ENCODE measurements at places on chromosomes 7 and 10. TPM values are rescaled to one million over a fixed set of nuclear protein-coding genes. Genes with fewer than 3 reads are reported as not detected.

Gene TMEM213
- total RNA-seq, result not detected

Gene CALN1
- 1.1 TPM for total RNA-seq

Gene TRIL
- total RNA-seq, result 3.3 TPM

Gene DLX5
- 1.6 TPM for total RNA-seq

Gene ITGB8
- 50.3 TPM for total RNA-seq

Gene RRP12
- 38.6 TPM for total RNA-seq

Gene HOXA11
- 8.5 TPM for total RNA-seq

Gene CAMK2B
- 16.9 TPM for total RNA-seq

Gene FERD3L
- not detected for total RNA-seq

Gene NUPR2
- total RNA-seq, result 40.4 TPM

Gene STEAP4
- 40.1 TPM for total RNA-seq

Gene EGR2
- total RNA-seq, result 2.5 TPM

Gene CUBN
- 1.3 TPM for total RNA-seq

Gene HMX3
- total RNA-seq, result not detected

Gene ACSM6
- not detected for total RNA-seq

Gene CYP26A1
- not detected for total RNA-seq

Gene RASA4B
- 25.7 TPM for total RNA-seq

Gene TRIM56
- total RNA-seq, result 32.0 TPM

Gene NPFFR1
- 1.1 TPM for total RNA-seq

Gene CPN1
- not detected for total RNA-seq

Gene ASB10
- not detected for total RNA-seq

Gene NAPEPLD
- total RNA-seq, result 18.1 TPM

Gene SFTPD
- 2.1 TPM for total RNA-seq

Gene SLC13A1
- not detected for total RNA-seq

Gene FRMPD2
- total RNA-seq, result 3.4 TPM

Gene UCN3
- total RNA-seq, result not detected

Gene PNLIPRP1
- total RNA-seq, result not detected

Gene NUDT13
- total RNA-seq, result 0.97 TPM

Gene COG5
- total RNA-seq, result 35.1 TPM

Gene TM9SF3
- 74.1 TPM for total RNA-seq

Gene ZNF783
- 20.7 TPM for total RNA-seq

Gene PLOD3
- 52.5 TPM for total RNA-seq

Gene CCL26
- not detected for total RNA-seq

Gene PRR15
- 7.7 TPM for total RNA-seq

Gene STEAP1
- 67.3 TPM for total RNA-seq

Gene ZNF853
- total RNA-seq, result 17.2 TPM

Gene RAPGEF5
- 29.8 TPM for total RNA-seq

Gene LBX1
- total RNA-seq, result not detected

Gene SFTPA2
- 5.3 TPM for total RNA-seq
